ENCODE measurements at places on chromosomes 6 and 20.

GRCh38 chr20:63027221-63027921 lies 20.6 kb upstream of the BHLHE23 start:
- no peak for DNase-seq

- DNase-seq, result no peak
Measured at GRCh38 chr6:78089531-78089930, 436.7 kb downstream of the MEI4 start.

DNA sequence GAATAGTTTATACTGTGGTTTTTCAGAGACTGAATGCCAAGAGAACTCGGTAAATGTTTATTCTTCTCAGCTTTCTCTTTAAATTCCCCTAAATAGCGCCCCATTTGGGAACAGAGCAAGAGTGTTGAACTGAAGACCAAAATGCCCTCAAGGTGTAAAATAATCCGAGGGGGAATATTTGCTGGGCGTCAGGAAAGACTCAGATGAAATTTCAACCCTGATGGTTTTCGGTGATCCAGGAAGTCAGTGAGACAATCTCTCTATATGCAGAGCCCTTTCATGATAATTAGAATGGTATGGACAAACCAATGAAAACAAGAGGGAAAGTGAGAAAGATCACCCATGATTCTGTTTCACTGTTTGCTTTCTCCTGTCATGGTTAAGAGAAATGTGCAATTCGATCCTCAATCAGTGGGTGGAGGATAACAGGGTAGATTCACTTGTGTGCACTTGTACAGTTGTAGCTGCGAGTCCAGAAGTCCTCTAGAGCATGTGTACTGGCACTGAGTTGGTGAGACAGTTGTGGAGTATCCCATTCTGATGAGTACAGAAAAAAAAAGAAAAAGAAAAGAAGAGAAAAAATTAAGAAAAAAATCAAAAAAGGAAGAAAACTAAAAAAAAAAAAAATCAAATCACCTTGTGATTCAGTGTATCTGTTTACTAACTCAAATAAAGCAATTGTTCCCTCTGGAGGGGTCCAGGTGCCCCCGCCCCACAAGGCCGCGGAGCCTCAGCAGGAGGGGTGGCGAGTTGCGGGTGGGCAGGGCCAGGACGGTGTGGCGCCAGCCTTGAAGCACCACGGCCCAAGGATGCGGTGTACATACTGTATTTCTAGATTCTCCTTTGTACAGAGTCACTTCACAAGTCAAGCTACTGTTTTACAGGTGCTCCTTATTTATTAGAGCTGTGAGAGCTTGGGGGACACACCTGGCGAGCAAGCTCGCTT lies 164.9 kb downstream of the SCML4 start:
- no peak for DNase-seq

DNA sequence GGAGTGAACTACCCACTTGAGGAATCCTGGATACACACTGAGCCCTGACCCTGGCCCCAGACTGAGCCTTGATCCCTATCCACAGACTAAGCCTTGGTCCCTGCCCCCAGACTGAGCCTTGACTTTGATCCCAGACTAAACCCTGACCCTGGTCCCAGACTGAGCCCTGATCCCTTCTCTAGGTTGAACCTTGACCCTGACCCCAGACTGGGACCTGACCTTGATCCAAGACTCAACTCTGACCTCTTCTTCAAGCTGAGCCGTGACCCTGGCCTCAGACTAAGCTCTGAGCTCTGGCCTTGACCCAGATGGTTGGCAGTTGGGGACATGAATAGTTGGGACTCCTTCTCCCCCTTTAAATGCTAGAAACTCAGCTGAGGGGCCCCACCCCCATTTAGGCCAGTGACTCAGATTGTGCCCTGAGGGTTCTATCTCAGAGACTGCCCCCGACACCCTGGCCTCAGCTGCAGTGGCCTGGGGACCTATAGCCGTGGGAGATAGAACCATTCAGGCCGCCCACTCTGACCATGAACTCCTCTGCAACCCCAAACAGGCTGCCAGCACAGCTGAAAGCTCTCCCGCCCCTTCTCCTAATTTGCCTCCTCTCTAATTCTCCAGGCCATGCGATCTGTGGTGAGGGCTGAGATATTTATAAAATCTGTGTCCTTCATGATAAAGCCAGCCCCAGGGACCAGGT lies 84.7 kb downstream of the DLGAP4 start:
- no peak for DNase-seq

- peak; percentile 41 for DNase-seq
Measured at GRCh38 chr6:154039231-154039842, at the start of gene OPRM1. TSS of gene OPRM1 (plus strand) at chr6:154039240. CDS start at chr6:154039545, 305 bp downstream.

GRCh38 chr20:4036351-4036750 lies 21.0 kb upstream of the RNF24 start:
- no peak for DNase-seq

DNA sequence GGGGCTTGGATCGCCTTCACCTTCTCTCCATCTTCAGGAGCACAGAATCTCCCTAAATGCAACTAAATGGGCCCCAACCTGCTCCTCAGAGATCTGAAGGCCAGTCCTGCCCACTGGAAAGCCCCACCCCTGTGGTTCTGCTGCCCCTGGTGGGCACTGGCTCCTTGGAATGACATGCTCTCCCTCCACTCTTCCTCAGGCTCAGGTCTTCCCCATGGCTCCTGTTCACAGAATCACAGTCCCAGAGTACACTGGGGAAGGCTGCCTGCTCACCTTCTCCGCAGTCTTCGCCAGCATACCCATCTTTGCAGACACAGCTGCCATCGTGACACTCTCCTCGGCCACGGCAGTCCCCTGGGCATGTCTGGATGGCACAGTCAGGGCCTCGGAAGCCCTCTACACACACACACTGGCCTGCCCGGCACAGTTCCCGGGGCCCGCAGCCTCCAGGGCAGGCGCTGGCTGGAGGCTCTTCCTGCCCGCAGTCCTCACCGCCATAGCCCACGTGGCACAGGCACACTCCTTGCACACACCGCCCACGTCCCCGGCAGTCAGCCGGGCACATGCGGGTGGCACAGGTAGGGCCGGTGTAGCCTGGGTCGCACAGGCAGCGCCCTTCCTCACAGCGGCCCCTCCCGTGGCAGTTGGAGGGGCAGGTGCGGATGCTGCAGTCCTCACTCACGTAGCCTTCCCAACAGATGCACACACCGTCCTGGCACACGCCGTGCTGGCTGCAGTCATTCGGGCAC lies 13.6 kb downstream of the TNXB start:
- no peak for DNase-seq

- DNase-seq, result no peak
Measured at GRCh38 chr6:122673343-122673961, 63.2 kb downstream of the PKIB start.

All from MG63 (cell line).